ENCODE measurements at places on chromosomes 1 and 21. TPM values are rescaled to one million over a fixed set of nuclear protein-coding genes. Genes with fewer than 3 reads are reported as not detected.
A peak's percentile ranks its signal among the peaks of the same experiment; 100 is the strongest.

DNA sequence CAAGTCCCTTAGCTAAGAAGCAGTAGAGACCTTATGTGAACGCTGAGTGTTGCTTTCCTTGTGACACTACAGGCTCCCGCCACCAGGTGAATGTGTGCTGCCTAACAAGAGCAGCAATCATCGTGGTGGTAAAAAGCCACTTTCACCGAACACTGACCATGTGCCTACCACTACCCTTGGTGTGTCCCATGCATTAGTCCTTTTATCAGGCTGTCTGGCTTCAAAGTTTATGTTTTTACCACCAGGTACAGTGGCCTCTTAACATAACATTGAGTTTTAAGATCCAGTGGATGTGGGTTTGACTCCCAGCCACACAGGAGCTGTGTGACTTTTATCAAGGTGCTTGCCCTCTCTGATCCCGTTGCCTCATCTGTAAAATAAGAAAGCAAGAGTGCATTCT, 1.7 kb downstream of the C1QB start:
- no peak overlapping the region for H3K4me3 ChIP-seq
- DNase-seq = no peak
- no peak overlapping the region for H3K27ac ChIP-seq
- H3K36me3 ChIP-seq = no peaks in the 10 kb centered on the region
- H3K27me3 ChIP-seq = peaks cover 49% of the 10 kb centered on the region

MIXL1 gene
- total RNA-seq = 0.16 TPM

- no peak overlapping the region for H3K4me3 ChIP-seq
- peaks cover 4% of the 10 kb centered on the region for H3K4me1 ChIP-seq
- H3K27me3 ChIP-seq = no peaks in the 10 kb centered on the region
- H3K36me3 ChIP-seq = peaks cover 26% of the 10 kb centered on the region
- DNase-seq = no peak
- no peak overlapping the region for H3K27ac ChIP-seq
Observed at GRCh38 chr21:37505963-37506362, 139.4 kb downstream of the DYRK1A start.

PCP4 gene
- total RNA-seq = not detected

SLC9A1 gene
- total RNA-seq = 49.3 TPM

PEX19 gene
- 59.2 TPM for total RNA-seq

RGS18 gene
- total RNA-seq = not detected

- H3K27ac ChIP-seq = no peak overlapping the region
- H3K4me3 ChIP-seq = no peak overlapping the region
- H3K4me1 ChIP-seq = no peaks in the 10 kb centered on the region
- no peak for DNase-seq
- no peaks in the 10 kb centered on the region for H3K36me3 ChIP-seq
Observed at GRCh38 chr1:88609051-88609450, 75.0 kb upstream of the PKN2 start.

KRTAP26-1 gene
- total RNA-seq = not detected

GRCh38 chr21:23725576-23725975, 1881.7 kb downstream of the MRPL39 start:
- H3K36me3 ChIP-seq = no peaks in the 10 kb centered on the region
- no peaks in the 10 kb centered on the region for H3K4me1 ChIP-seq
- H3K27ac ChIP-seq = no peak overlapping the region
- H3K27me3 ChIP-seq = no peaks in the 10 kb centered on the region

GRCh38 chr1:185316163-185317033, 645 bp downstream of the IVNS1ABP start:
- H3K27me3 ChIP-seq = no peaks in the 10 kb centered on the region
- H3K4me1 ChIP-seq = peaks cover 19% of the 10 kb centered on the region
- peak overlapping the region; percentile 85 for H3K4me3 ChIP-seq
- peak overlapping the region; percentile 94 for H3K27ac ChIP-seq

- H3K36me3 ChIP-seq = peaks cover 69% of the 10 kb centered on the region
- no peaks in the 10 kb centered on the region for H3K27me3 ChIP-seq
- no peak overlapping the region for H3K27ac ChIP-seq
- no peaks in the 10 kb centered on the region for H3K4me1 ChIP-seq
- H3K4me3 ChIP-seq = no peak overlapping the region
- DNase-seq = no peak
Observed at GRCh38 chr1:52416811-52417210, 12.4 kb downstream of the PRPF38A start.

DNA sequence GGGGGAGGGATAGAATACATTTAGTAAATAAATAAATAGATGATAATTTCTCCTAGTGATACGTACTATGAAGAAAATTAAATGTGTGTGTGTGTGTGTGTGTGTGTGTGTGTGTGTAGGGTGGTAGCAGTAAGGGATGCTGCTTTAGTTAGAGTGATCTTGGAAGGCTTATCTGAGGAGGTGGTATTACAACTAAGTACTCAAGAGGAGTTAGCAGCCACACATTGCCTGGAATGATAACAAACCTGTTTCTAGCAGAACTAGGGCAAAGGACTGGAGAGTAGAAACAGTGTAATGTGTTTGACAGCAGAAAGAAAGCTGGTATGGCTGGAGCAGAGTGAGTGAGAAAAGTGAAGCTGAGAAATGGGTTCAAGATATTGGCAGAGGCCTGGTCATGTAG, 58.3 kb upstream of the FASLG start:
- H3K27me3 ChIP-seq = no peaks in the 10 kb centered on the region
- peaks cover 15% of the 10 kb centered on the region for H3K36me3 ChIP-seq
- H3K4me3 ChIP-seq = no peak overlapping the region
- no peaks in the 10 kb centered on the region for H3K4me1 ChIP-seq
- H3K27ac ChIP-seq = no peak overlapping the region
